ENCODE measurements at places on chromosomes 1 and 21.

DNA sequence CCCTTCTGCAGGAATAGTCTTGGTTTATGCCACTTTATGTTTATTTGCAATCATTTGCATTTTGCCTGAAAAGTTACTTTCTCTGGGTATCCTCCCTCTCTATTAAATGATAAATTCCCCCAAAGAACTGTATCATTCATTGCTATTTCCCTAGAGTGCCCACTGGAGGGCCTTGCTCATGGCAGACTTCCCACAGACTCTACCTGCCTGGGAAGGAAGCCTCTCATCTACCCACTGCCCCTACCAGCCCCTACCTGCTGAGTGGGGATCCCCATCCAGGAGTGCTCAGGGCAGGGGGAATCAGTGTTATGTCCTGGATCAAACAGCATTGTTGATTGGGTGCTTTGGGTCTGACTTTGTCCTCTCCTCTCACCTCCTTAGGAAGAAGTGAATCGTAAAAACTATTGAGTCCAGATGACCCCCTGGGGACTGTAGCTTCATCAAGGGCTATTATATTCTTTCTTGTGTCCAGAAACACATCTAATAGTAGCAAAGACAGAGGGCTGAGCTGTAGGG is 6.8 kb upstream of the LRRN2 start:
- DNase-seq, result no peak

GRCh38 chr1:43454270-43455011 is 710 bp upstream of the HYI start:
- DNase-seq, result peak; percentile 86

GRCh38 chr1:160226623-160227022 is 21.4 kb downstream of the PEA15 start:
- no peak for DNase-seq

- DNase-seq, result no peak
Observed at GRCh38 chr1:180187626-180188025, 33.0 kb downstream of the QSOX1 start.
